ENCODE measurements at places on chromosomes 16 and 17.

DNA sequence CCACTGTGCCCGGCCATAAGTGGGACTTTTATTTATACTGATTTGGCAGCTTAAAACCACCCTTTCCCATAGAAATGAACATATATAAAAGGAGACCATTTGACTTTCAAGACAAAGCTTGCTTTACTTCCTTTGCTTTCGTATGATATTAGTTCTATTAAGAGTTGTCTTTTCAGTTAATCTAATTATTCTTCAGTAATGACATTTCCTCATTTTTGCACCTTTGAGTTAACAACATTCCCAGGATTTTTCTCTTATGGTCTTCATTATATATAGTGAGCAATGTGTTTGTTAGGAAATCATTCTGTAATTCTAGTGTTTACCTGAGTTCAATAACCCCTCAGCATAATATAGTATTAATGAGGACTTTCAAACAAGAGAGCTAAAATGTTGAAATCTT, 173.8 kb downstream of the MAP2K6 start:
- no peak for DNase-seq

DNA sequence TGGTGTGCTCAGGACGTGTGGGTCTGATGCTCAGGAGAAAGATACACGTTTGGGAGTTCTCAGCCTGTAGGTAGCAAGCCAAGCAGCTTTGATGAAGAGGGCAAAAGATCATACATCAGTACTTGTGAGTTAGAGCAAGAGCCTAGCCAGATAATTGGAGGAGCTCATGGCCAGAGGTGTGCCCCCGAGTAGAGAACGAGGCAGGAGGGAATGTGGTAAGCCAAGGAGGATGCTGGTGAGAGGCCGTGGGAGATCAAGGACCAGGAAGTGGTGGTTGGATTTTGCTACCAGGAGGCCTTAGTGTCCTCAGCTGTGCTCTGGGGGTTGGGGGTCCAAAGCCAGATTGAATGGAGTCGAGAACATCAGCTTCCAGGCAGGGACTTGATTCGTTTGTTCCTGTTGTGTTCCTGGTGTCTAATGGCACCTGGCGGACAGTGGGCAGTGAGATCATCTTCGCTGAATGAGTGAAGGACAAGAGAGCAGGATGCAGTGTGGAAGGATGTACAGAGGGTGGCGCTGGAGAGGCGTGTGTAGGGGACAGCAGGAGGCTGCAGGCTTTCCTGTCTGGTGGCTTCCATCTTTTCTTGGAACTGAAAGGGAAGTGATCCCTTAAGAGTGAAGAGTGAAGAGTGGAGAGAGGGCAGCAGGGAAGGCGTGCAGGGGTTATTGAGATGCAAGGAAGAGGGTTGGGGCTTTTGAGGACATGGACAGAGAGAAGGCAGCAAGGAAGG, 11.6 kb downstream of the FBXL19 start:
- DNase-seq: no peak

DNA sequence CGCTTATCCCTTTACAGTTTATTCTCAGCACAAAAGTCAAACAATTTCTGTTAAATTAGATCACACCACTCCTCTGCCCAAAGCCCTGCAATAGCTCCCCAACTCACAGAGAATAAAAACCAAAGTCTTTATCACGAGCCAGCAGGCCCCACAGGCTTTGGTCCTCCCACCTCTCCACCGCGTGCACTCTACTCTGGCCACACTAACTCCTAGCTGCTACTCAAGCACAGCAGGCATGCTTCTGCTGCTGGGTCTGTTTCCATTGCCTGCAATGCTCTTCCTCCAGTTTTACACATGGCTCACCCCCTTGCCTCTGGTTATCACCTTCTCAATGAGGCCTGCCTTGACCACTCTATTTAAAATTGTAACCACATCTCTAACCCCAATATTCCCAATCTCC, 27.6 kb downstream of the HELZ start:
- no peak for DNase-seq

DNA sequence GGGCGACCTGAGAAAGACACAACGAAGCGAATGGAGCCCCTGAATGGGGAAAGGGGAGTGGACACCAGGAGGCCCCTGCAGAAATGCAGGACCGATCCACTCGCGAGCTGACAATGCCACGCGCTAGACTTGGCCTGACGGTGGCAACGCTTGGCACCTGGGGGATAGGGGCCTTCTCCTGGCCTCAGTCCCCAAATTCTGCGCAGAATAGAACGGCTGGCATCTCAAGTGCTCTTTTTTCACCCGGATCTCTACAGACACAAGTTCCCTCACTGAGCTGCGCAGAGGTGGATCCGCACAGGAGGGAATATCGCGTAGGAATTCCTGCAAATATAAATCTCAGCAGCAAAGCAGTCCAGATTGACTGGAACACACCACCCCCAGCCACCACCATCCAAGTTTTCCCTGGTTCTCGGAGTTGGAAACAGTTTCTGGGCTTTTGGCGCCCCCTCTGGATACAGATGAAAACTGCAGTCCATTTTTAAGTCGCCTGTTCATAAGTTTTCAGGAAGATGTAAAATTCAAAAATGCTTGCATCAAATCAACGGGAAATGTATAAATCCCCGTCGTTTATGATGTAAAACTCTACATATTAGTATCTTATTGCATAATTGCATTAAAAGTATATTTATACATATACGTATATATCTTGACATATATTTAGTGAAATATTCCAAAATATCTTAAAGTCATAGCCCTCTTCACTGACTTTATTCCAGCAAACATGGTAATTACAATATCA, 2.3 kb upstream of the SOX9 start:
- DNase-seq: no peak

DNA sequence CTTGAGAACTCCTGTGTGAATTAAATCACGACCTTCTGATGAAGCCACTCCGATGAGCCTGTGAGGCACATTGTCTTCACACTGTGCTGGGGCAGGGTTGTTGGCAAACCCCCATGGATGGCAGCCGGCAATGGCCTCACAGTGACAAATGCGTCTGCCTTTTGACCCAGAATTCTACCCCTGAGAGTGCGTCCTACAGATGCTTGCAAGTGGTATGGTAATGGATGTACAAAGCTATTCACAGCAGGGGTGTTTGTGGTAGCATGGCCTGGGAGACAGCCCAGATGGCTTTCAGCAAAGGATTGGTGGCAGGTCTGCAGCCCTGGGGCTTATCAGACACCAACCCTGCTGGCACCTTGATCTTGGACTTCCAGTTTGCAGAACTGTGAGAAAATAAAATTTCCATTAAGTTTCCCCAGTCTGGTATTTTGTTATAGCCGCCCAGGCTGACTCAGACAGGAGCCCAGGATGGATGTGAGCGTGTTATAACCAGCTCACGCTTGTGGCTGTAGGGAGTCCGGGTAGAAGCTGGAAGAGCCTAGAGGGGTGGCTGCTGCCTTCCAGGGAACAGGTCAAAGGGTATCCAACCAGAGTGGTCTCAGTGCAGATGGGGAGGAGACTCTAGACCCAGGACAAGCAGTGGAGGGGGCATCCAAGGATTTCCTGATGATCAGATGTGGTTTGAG, 10.1 kb downstream of the AFMID start:
- DNase-seq: no peak

All from NCI-H1048 (cell line).